SJSA1 (cell line): ENCODE measurements at places on chromosomes 6 and 20. TPM values are rescaled to one million over a fixed set of nuclear protein-coding genes. Genes with fewer than 3 reads are reported as not detected.

DNA sequence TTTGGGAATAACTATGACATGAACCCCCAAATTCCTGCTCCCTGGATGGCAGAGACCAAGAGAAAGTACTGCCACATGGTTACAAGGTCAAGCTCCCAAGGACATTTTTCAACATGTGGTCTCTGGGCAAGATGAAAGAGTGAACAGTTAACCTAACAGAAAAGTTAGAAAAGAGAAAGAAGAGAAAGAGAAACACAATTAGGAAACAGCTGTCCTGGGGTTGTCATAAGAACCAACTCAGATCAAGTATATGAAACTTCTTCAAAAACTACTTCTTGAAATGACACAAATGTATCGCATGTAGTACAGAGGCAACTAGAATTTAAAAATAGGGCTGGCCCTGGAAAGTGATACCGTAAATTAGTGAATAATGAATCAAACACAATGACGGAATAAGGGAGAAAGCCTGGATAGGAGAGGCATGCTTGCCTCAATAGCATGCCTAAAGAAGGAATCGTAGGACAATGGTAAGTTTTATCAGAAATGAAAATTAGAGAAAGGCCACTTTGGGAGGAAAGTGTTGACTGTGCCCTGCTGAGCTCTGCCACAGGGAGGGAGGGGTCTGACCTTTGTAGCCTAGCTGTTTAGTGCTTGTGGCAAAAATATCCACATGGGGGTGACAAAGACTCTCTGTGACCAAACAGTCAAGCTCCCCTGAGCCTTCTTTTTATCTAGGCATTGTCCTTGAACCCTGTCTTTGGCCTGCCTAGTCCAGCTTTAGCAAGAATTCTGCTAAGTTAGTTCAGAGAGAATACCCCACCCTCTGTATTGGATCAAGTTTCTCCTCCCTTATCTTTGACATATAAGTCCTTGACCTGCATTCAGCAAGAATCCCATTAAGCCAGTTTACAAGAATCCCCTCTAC, 4.3 kb upstream of the DCBLD1 start:
- DNase-seq, result no peak

GRCh38 chr6:454148-454991, 62.8 kb downstream of the IRF4 start:
- DNase-seq, result no peak

The SLC17A3 gene
- total RNA-seq, result not detected in 2 replicates

The CDC40 gene
- total RNA-seq, result 32.5 and 36.2 TPM in 2 replicates

The ZC2HC1B gene
- total RNA-seq, result not detected in 2 replicates

GRCh38 chr6:38182426-38182825, 362.9 kb downstream of the ZFAND3 start:
- no peak for DNase-seq

DNA sequence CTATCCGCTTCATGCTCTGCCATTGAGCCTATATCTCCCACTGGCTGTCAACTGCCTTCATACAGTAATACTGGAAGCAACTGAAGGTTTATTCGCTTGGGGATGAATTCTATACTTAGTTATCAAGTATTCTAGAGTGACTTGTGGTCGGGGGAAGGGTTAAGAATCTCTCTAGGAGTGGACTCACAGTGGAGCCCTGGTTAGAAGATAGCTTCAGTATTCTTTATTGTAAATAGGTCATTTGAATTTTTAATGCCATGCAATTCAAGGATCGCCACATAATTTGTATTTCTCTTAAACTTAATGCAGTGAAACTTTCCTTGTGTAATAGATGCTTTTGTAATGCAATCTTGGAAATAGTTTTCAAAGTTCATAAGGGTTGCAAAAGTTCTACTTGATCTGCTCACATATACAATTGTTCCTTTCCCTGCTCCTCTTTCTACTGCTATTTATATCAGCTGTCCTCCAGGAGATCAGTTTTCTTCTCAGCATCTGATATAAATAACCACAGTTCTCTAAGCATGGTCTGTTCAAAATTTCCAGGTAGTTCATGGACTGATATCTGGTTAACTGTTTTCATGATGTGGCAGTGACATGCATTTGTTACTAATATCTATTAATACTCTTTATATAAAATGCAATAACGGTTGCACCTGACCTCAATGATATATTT, 120.3 kb downstream of the KCNQ5 start:
- no peak for DNase-seq

DNA sequence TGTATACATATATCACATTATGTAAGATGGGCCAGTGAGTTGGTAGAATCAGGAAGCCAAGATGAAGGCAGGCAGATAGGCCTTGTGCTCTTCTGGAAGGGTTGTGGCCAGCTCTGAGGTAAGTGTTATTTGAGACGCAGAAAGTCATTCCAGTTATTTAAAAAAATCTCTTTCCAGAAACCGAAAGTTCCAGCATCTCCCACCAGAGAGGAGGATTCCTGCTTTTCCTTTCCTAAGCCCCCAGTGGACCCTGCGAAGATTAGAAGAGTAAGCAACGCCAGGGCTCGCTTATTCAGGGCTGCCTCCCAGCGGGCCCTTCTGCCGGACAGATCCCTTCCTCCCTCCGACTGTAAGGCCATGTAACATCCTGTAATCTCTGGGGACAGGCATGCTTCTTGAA, 20.4 kb downstream of the ARMC2 start:
- DNase-seq, result no peak

- no peak for DNase-seq
Measured at GRCh38 chr20:50555662-50556061, 45.5 kb downstream of the PTPN1 start.

- DNase-seq, result no peak
Measured at GRCh38 chr20:44454306-44454963, 21.2 kb upstream of the TTPAL start.

The BFSP1 gene
- 8.0 and 9.4 TPM in 2 replicates for total RNA-seq

DNA sequence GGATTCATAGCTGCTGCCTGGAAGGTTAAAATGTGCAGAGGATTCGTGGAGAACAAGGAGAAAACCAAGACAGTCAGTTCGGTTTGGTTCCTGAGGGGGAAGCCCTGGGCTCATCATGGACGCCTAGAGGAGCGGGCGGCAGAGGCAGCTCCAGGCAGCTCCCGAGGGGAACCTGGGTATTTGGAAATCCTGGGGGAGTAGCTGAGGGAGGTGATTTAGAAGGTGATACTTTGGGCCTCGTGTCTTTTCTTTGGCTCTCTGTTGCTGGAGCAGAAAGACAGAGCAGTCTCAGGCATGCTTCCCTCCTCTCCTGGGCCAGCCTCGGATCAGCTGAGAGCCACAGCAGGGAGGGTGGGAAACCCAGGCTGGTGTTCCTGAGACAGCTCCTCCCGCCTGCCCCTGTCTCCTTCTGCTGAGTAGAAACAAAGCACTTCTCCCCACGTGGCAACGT, 139.5 kb downstream of the DLL1 start:
- DNase-seq, result no peak

GRCh38 chr20:25341716-25342680, 48.6 kb downstream of the ABHD12 start:
- DNase-seq, result no peak

The LY6G6F gene
- not detected in 2 replicates for total RNA-seq

DNA sequence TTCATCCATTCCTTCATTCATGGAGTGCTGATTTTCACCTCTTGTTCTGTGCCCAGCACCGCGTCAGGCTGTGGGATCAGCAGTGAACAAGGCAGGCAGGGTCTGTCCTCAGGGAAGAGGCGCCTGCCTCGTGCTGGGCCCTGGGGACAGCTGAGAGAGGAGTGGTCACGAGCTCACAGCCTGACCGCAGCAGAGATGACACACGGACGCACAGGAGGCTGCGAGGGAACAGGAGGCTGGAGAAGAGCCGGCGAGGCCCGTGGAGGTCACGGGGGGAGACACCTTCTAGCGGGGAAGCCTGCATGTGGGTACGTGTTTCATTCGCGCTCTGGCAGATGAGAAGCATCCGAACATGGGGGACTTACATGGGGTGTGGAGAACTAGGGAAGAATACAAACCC, 27.5 kb downstream of the PXDC1 start:
- DNase-seq, result no peak

GRCh38 chr20:7415427-7415826, 524.8 kb downstream of the HAO1 start:
- DNase-seq, result no peak

The PCSK2 gene
- not detected in 2 replicates for total RNA-seq

DNA sequence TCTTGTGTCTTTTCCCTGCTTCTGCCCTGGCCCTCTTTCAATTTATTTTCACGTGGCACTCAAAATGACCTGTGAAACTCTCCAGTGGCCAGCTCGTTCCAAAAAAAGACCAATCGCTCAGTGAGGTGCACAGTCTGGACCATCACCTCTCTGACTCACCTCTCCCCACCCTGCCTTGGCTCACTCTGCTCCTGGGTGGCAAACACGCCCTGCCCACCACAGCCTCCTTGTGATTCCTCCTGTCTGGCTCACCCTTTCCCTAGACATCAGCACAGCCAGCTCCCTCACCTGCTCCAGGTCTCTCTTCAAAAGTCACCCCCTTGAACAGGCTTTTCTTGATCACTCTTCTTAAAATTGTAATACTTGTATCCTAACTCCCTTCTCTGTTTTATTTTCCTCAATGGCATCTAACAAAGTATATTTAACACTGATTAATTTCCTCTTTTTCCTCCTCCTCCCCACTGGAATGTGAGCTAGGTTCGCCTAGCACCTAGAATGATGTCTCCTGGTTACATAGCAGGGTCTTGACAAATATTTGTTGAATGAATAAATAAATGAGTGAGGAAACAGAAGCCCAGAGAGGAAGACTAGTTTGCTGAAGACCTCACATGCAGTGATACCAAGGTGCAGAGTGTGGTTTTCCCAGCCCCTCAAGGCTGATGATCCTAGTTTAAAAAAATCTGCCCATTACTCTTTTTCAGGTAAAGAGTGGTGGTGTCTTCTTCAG, 109.0 kb downstream of the GJA10 start:
- peak; percentile 88 for DNase-seq

GRCh38 chr6:22250486-22250885, 46.4 kb downstream of the PRL start:
- no peak for DNase-seq

The PLA2G7 gene
- not detected in 2 replicates for total RNA-seq

The ACSS1 gene
- 3.8 and 4.9 TPM in 2 replicates for total RNA-seq

The BPIFB1 gene
- total RNA-seq, result not detected in 2 replicates

GRCh38 chr6:169917153-169917552, 165.7 kb downstream of the ERMARD start:
- DNase-seq, result no peak

The NKX2-2 gene
- 5.7 and 19.8 TPM in 2 replicates for total RNA-seq

DNA sequence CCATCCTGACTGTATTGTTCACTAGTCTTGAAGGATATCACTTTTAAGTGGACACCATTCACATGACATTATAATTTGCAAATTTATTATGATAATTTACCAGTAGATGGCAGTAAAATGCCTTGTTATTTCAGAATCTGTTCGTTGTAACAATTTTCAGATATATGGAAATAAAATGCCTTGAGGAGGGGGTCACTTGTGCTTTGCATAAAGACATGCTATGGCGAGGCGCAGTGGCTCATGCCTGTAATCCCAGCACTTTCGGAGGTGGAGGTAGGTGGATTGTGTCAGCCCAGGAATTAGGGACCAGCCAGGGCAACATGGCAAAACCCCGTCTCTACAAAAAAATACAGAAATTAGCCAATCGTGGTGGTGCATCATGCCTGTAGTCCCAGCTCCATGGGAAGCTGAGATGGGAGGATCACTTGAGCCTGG, 9.0 kb upstream of the NCOA6 start:
- no peak for DNase-seq

The OR12D3 gene
- not detected in 2 replicates for total RNA-seq

GRCh38 chr6:136230219-136230853, 19.8 kb downstream of the MTFR2 start:
- no peak for DNase-seq

- no peak for DNase-seq
Measured at GRCh38 chr6:10406556-10406955, 8.3 kb downstream of the TFAP2A start.

The RAD21L1 gene
- total RNA-seq, result 0.19 and 0.29 TPM in 2 replicates

- no peak for DNase-seq
Measured at GRCh38 chr20:53748821-53749421, 155.3 kb upstream of the ZNF217 start.

GRCh38 chr6:151698931-151699700, 108.4 kb upstream of the ESR1 start:
- DNase-seq, result no peak

- DNase-seq, result no peak
Measured at GRCh38 chr6:160426136-160426535, 78.0 kb downstream of the SLC22A3 start.

DNA sequence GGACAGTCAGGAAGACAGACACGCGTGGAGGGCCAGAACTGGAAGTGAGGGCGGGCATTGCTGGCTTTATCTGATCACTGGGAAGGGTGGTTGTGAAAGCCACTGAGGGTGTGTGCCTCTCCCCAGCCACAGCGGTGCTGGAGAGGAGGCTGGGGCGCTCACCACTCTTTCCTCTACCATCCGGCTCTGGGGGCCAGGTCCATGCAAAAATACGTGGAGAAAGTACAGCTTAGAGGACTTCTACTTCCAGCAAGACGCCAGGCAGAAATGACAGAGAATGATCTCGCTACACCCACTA, 148.8 kb upstream of the RPS6KA2 start:
- DNase-seq, result no peak

- peak; percentile 28 for DNase-seq
Measured at GRCh38 chr20:52150440-52151258, 40.9 kb downstream of the ZFP64 start.

- no peak for DNase-seq
Measured at GRCh38 chr20:46324379-46324778, 16.1 kb upstream of the CDH22 start.

The SLC16A10 gene
- total RNA-seq, result 0.06 TPM in 1 of 2 replicates, not detected in the other

GRCh38 chr6:12537389-12537788, 179.2 kb upstream of the PHACTR1 start:
- DNase-seq, result peak; percentile 77

The TAGAP gene
- total RNA-seq, result 5.7 and 8.4 TPM in 2 replicates

The CALHM5 gene
- 6.2 and 7.2 TPM in 2 replicates for total RNA-seq
